ENCODE measurements at places on chromosomes 12 and 14.

- DNase-seq = no peak
Measured at GRCh38 chr12:112285600-112286401, 96.4 kb downstream of the HECTD4 start.

DNA sequence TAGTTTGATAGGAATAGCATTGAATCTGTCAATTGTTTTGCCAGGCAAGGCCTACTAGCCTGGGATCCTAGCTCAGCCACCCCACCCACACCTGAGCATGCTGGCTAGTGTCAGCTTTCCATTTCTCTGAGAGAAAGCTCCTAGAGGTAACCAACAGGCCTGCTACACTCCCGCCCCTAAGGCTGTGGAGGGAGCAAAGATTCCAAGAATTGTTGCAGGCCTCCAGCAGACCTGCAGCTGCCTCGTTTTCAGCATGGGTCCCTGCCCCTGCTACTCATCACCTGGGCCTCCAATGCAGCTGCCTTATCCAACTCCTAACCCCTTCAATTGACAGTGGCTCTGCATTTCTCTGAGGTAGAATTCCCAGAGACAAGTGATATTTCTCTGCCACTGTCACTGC is 852.4 kb upstream of the MDGA2 start:
- DNase-seq = no peak

GRCh38 chr12:94941440-94941862 is 62.0 kb downstream of the NDUFA12 start:
- no peak for DNase-seq

DNA sequence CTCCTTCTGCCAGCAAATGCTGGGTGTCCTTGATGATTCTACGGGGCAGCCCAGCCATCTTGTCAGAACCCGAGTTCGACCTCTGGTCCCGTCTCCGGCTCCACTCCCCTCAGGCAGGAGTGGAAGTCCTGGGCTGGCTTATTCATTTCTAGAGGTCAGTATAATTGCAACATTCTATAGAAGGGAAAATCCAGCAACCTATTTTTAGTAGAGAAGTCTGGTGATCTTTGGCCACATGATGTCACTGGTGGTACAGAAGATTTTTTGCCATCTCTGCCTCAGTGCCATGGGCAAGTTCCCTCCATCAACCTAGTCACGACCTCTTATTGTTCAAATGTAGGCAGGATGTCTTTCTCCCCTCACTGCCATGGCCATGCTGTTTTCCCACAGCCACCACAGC is 22.4 kb downstream of the OR10G2 start:
- DNase-seq = no peak

GRCh38 chr12:47107446-47107845 is 27.7 kb upstream of the AMIGO2 start:
- DNase-seq = no peak

- DNase-seq = no peak
Measured at GRCh38 chr12:95908573-95908972, 33.8 kb downstream of the CCDC38 start.

DNA sequence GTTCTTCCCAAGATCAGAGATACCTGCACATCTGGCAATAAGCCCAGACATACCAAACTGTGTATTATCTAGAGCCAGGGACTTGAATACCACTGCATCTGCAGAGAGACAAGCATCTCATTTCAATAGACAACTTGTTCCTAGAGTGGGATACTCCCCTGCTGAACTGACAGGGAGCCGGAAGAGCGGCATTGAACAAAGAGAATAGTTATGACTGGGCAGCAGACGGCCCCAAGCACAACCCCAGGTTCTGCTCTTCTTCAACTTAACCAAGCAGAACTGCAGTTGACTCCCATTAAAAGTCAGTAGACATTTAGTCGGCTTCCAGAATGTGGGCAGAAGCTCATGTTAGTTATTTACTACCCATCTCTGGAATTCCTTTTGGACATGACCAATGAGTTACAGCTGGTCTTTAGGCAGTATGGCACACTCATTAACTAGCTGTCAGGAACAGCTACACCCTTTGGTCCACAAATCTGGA is 112.9 kb downstream of the HMGA2 start:
- DNase-seq = no peak

- DNase-seq = peak; percentile 50
Measured at GRCh38 chr12:131366261-131366871, 344.5 kb upstream of the SFSWAP start.
